ENCODE measurements at places on chromosomes 5 and 9. TPM values are rescaled to one million over a fixed set of nuclear protein-coding genes. Genes with fewer than 3 reads are reported as not detected.
A peak's percentile ranks its signal among the peaks of the same experiment; 100 is the strongest.

CCDC171 gene
- 2.5 TPM for total RNA-seq

DNA sequence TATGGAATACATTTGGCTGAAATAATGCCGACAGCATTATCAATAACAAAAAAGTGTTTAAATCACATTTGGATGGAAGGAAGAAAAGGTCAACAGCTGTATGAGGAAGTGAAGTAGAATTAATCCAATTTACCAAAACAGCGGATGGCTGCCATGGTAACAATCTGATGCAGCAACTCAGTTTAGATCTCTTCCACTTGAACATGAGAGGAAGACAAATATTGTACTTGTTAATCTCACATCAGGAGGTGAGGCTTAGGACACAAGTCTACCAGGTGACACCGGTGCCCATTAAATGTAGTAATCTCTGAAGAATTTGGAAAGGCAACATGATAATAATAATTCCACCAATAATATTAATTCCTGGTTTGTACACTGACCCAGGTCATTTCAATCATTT is 2.4 kb downstream of the RASEF start:
- H3K36me3 ChIP-seq = no peaks in the 10 kb centered on the region
- DNase-seq = no peak
- H3K27ac ChIP-seq = no peak overlapping the region
- peaks cover 33% of the 10 kb centered on the region for H3K27me3 ChIP-seq
- H3K4me3 ChIP-seq = no peak overlapping the region

DNA sequence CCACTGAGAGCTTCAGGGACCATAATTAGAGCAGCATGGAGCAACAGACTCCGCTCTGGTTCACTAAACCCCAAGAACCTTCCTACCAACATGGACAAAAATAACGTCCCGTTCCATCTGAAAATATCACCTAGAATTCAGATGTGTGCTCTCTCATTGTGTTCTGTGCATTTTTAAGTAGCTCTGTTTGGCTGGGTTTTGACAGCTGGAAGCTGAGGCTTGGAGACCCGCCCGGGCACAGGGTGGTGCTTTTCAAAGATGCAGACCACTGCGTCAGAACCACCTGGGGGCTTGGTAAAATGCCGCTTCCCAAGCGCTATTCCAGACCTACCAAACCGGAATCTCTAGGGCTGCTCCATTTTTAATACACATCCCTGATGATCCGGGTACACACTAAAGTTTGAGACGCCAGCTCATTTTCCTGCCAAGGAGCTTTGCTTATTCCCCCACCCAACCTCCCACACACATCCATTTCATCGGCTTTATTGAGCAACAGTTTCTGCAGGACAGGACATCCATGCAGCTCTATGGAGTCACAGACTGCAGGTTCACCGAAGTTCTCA is 104.8 kb downstream of the GABBR2 start:
- H3K27ac ChIP-seq = peak overlapping the region; percentile 5
- DNase-seq = peak; percentile 63
- H3K4me3 ChIP-seq = no peak overlapping the region
- H3K36me3 ChIP-seq = no peaks in the 10 kb centered on the region

DNA sequence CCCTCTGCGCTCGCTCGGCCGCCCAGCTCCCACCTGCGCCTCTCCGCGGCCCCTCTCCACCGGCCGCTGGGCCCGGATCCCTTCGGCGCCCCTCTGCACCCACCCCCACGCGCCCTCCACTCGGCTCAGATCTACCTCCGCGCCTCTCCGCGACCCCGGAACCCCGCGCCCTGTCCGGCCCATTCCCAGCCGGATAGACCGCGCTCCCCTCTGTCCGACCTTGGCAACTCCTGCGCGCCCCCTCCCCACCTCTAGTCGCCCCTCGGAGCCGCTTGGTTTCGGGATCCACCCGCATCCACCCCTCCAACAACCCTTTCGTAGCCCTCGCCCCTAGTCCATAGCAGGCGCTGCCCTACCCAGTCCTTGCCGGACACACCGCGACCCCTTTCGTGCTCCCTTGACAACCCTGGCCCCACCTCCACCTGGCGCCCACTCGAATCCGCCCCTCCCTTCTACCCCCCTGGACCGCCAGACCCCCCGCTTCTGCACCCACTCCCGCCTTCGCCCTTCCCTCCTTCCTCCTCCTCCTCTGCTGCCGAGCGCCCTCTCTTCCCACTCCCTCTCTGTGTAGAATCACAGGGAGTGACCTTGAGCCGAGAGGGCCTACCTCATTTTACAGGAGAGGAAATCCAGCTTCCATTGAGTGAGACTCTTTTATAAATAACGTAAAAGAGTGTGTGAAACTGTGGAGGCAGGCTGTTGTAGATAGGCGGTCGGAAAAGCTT is 525 bp upstream of the AK3 start:
- H3K36me3 ChIP-seq = no peaks in the 10 kb centered on the region
- no peak for DNase-seq
- H3K27me3 ChIP-seq = no peaks in the 10 kb centered on the region
- H3K4me3 ChIP-seq = peak overlapping the region; percentile 94

- no peaks in the 10 kb centered on the region for H3K36me3 ChIP-seq
- no peaks in the 10 kb centered on the region for H3K4me1 ChIP-seq
- no peak overlapping the region for H3K27ac ChIP-seq
- no peak for DNase-seq
Measured at GRCh38 chr5:69187342-69187741, 2.0 kb upstream of the CENPH start.

- no peaks in the 10 kb centered on the region for H3K4me1 ChIP-seq
- no peaks in the 10 kb centered on the region for H3K36me3 ChIP-seq
- peak; percentile 44 for DNase-seq
- H3K27ac ChIP-seq = no peak overlapping the region
Measured at GRCh38 chr5:120314191-120314590, 149.9 kb upstream of the PRR16 start.

GRCh38 chr5:32612134-32612888 is 27.0 kb downstream of the SUB1 start:
- no peaks in the 10 kb centered on the region for H3K27me3 ChIP-seq
- no peaks in the 10 kb centered on the region for H3K36me3 ChIP-seq
- no peak overlapping the region for H3K4me3 ChIP-seq
- no peak overlapping the region for H3K27ac ChIP-seq
- peaks cover 3% of the 10 kb centered on the region for H3K4me1 ChIP-seq

SLC6A7 gene
- total RNA-seq = not detected

DNA sequence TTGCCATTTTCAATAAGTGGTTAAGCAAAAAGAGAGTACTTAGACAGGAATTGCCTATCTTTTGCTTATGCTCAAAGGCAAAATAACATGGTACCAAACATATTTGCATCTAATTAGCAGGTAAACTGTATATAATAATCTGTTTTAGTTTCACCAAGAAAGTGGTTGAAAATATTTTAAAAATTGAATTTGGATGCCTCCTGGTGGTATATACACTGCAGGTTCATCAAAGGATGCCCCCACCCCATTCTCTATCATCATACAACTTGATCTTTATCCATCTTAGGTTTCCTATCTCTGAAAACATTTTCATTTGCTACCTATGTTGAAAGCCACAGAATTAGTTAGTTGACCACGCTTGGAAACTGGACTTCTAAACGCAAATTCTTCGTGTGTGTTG is 47.0 kb upstream of the MROH2B start:
- no peak for DNase-seq
- H3K27ac ChIP-seq = no peak overlapping the region
- H3K4me3 ChIP-seq = no peak overlapping the region
- no peaks in the 10 kb centered on the region for H3K36me3 ChIP-seq

DNA sequence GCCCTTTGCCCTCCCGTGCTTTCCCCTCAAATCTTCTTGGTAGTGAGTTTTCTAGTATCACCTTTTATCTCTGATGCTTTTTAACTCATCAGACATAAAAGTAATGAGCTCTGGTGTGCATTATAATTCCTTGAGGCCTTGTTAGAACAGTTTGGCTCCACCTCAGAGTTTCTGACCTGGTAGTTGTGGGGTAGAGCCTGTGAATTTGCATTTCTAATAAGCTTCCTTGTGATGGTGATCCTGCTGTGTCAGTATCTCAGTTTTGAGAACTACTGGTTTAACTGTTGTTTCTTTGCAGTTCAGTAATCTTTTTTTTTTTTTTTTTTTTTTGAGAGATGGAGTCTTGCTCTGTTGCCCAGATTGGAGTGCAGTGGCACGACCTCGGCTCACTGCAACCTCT is 31.1 kb downstream of the UBE2D2 start:
- no peak overlapping the region for H3K4me3 ChIP-seq
- H3K27me3 ChIP-seq = no peaks in the 10 kb centered on the region
- DNase-seq = no peak
- no peak overlapping the region for H3K27ac ChIP-seq
- peaks cover 2% of the 10 kb centered on the region for H3K4me1 ChIP-seq

GRCh38 chr5:71695071-71695470 is 24.0 kb upstream of the CARTPT start:
- 0 out of 2 replicates have a peak, but pooled peaks cover 1% of the 10 kb centered on the region for H3K4me1 ChIP-seq
- H3K27me3 ChIP-seq = peaks cover 4% of the 10 kb centered on the region
- DNase-seq = no peak
- no peak overlapping the region for H3K27ac ChIP-seq
- H3K4me3 ChIP-seq = no peak overlapping the region
- no peaks in the 10 kb centered on the region for H3K36me3 ChIP-seq

DNA sequence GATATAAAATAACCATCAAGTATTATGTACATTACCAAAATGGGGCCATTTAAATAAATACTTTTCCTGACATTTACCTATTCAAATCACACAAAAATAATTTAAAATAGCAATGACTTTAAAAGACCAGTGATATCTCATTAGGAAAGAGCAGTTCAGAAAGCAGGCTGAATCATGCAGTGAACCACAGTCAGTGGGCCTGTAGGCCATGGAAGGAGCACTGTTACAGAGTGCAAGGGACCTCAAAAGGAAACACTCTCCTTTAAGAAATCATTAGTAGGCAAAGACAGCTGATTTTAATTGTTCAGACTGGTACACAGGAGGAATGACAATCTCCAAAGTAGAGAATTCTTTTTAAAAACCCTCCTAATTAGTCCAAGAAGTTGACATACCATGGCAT is 283.5 kb upstream of the EFNA5 start:
- no peak overlapping the region for H3K4me3 ChIP-seq
- H3K4me1 ChIP-seq = no peaks in the 10 kb centered on the region
- no peak for DNase-seq
- no peak overlapping the region for H3K27ac ChIP-seq
- H3K27me3 ChIP-seq = no peaks in the 10 kb centered on the region
- H3K36me3 ChIP-seq = no peaks in the 10 kb centered on the region

KIF4B gene
- under 0.01 TPM for total RNA-seq

Data from IMR-90 (cell line).